Suppressor macrophage (primary cell): ENCODE measurements at places on chromosomes 13 and 19.

GRCh38 chr13:21674490-21675009 is 3.7 kb downstream of the FGF9 start:
- DNase-seq = no peak

GRCh38 chr19:3603121-3603811 is 3.4 kb downstream of the TBXA2R start:
- no peak for DNase-seq

- DNase-seq = no peak
Observed at GRCh38 chr19:6010107-6010506, 32.2 kb upstream of the RANBP3 start.

DNA sequence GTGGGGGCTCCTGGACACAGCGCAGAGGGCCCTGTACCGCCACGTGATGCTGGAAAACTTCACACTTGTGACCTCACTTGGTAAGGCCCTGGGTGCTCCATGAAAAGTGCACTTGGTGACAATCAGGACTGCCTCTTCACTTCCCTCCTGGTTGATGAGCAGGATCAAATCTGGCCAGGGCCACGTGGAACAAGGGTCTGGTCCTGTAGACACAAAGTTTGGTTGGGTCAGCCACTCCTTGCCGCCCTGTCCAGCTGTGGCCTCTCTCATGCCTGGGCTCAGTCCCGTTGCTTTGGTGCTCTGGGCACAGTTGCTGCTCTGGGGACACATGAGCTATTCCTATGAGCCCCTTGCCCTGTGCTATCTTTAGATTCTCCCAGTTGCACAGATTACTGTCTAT is 2.3 kb downstream of the ZNF324B start:
- DNase-seq = no peak

- no peak for DNase-seq
Observed at GRCh38 chr19:43467730-43468129, 2.3 kb upstream of the LYPD3 start.

GRCh38 chr19:44807162-44807561 is 1.7 kb upstream of the BCAM start:
- no peak for DNase-seq

DNA sequence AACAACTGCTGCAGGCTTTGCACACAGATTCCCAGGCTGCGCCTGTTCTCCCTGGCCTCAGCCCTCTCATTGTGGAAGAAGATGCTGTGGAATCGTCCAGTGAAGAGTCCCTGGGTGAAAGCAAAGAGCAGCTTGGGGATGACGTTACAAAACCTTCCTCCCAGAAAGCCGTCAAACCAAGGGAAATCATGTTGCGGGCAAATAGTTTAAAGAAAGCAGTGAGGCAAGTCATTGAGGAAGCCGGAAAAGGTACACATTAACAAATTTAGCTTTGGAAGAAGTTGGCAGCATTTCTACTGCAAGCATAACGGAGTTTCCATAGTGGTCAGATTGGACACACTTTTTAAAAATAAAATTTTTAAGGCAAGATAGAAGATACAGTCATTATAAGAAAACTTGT is 82.9 kb upstream of the AKAP11 start:
- DNase-seq = no peak

GRCh38 chr13:34001389-34001788 is 183.4 kb downstream of the RFC3 start:
- DNase-seq = no peak

- peak; percentile 100 for DNase-seq
Observed at GRCh38 chr19:44890366-44891015, 563 bp upstream of the TOMM40 start.

- DNase-seq = no peak
Observed at GRCh38 chr19:29923653-29924052, 18.4 kb upstream of the URI1 start.

- DNase-seq = no peak
Observed at GRCh38 chr13:99124794-99125316, 75.8 kb upstream of the UBAC2 start.

GRCh38 chr19:6354098-6354674 is 7.1 kb upstream of the CLPP start:
- DNase-seq = peak; percentile 52
